Kidney capillary endothelial cell (primary cell): ENCODE measurements at places on chromosomes 4 and X.

DNA sequence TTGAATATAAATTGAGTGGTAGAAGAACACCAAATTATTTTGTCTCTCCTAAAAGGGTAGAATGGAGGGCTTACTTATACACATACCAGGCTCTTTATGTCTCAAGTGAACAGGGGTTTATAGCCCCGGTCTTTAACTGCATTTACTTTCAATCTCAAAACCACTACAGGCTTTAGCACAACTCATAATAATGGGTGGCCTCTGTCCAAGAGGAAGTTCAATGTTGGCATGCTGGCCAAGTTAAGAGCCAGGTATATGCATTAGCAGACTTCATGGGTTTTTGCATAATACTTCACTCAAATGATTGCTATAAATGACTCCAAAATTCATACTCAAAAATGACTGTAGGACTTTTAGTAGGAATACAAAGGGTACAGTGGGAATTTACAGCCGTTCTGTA, 118.5 kb upstream of the OTUD4 start:
- no peak for DNase-seq

DNA sequence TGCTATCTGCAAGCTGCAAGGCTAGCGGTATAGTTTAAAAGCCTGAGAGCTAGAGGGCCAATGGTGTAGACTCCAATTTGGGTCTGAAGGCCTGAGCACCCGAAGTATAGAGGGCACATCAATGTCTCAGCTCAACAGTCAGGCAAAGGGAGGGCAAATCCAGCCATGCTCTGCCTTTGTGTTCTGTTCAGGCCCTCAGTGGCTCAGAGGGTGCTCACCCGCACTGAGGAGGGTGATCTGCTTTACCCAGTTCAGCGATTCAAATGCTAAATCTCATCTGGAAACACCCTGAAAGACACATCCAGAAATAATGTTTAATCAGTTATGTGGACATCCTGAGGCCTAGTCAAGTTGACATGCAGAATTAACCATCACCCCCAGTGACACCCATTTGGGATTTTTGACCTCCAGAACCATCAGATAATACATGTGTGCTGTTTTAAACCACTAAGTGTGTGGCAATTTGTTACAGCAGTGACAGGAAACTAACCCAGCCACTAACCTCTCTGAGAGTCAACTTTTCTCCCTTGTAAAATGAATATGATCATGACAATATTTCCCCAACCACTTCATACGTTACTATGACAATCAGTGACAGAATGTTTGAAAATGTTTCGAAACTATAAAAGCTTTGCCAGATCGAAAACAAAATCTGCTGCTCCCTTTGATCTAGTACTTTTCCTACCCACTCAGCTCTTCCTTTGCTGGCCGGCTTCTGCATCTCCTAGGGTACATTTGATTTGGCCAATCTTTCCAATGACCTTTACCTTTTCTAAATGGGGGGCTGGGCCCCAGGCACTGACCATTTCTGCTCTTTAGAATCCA, 8.4 kb upstream of the TBL1X start:
- DNase-seq, result no peak

DNA sequence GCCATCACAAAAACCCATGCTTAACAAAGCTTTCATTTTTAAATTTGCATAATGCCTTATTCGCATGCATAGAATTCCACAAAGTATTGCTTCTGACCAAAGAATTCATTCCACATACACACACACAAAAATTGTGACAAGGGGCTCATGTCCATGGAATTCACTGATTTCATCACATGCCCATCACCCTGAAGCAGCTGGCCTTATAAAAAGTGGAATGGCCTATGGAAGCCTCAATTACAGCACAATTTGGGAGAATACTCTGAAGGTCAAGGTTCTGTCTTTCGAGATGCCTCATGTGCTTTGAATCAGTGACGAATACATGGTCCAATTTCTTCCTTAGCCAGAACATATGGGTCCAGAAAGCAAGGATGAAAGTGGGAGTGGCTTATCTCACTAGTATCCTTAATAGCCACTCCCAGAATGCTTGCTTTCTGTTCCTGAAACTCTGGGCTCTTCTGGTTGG, 165.7 kb downstream of the KDR start:
- DNase-seq, result no peak

DNA sequence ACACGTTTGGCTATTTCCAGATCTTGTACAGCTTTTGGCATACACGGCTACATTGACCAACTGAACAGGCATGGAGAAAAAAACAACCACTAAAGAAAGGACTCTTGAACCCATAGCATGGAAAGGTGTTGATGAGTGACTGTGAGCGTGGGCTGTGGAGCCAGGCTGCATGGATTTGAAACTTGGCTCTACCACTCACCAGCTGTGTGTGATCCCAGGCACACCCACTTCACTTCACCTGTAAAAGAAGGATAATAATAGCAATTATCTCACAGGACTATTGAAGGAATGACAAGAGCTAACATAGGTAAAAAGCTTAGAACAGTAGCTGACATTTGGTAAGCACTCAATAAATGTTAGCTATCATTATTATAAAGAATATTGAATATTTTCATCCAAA, 301.7 kb upstream of the CPEB2 start:
- DNase-seq, result no peak

DNA sequence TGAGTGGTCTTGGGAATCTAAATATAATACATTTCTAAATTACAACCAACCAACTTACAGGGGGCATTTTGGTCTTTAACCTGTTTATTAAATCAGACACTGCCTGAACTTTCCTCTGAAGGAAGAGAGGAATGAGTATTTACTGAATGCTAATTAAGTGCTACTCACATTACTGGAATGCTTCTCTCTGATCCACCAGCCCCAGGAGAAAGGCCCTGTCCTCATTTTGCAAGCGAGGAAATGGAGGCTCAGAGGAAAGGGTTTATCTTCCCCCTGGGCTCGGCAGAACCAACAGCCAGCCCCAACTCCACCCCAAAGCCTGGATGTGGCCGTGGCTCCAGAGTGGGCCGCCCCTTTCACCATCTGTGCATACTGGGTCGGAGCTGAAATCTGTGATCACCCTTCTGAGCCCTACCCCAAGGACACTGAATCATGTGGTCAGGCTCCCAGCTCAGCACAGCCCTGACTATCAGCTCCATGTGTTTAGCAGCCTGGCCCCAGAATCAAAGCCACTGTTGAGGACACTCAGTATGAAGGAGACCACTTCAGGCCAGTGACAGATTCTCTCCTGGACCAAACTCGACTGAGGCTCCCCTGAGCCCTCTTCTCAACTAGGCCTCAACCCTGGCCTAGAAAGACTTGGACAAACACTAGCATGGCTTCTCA, 56.7 kb upstream of the ENPP6 start:
- no peak for DNase-seq

DNA sequence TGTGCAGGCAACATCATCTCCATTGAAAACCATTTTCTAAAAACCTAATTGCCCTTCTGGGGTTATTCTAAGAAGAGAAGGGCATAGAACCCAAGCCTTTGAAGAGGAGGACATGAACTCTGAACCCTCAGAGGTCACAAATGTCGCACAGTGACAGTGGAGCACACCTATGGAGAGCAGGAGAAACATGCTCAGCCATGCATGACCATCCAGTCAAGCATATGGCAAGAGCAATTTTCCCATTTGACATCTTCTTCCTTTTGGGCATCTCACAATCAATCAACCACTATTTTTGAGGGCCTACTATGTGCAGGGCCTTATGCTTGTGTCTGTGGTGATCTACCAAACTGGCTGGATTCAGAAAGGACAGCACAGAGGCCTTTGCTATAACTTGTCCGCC, 30.1 kb upstream of the AFF2 start:
- DNase-seq, result no peak

DNA sequence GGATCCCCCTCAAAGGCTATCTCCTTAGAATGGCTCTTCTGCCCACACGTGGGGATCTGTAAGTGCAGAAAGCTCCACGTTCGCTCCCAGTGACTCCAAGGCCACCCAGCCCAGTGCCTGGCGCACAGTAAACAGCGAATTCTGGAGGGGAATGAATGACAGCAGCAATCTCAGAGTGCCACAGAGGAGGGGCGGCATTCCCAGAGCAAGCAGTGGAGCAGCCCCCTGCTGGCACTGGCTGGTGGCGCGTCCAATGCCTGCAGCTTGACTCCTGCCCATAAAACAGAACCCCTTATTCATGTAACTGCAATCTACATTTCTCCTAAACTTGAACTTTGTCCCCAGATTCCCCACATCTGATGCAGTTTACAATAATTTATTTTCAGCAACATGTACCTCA, 6.9 kb upstream of the HELT start:
- DNase-seq, result no peak

DNA sequence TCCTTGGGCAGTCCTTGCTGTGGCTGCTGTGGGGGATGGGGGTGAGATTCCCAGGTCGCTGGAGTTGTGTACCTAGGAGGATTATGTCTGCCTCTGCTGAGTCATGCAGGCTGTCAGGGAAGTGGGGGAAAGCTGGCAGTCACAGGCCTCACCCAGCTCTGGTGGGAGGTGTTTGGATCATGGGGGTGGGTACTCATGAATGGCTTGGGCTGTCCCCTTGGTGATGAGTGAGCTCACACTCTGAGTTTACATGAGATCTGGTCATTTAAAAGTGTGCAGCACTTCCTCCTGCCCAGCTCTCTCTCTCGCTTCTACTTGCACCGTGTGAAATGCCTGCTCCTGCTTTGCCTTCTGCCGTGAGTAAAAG, 24.6 kb upstream of the PDLIM3 start:
- peak; percentile 69 for DNase-seq

DNA sequence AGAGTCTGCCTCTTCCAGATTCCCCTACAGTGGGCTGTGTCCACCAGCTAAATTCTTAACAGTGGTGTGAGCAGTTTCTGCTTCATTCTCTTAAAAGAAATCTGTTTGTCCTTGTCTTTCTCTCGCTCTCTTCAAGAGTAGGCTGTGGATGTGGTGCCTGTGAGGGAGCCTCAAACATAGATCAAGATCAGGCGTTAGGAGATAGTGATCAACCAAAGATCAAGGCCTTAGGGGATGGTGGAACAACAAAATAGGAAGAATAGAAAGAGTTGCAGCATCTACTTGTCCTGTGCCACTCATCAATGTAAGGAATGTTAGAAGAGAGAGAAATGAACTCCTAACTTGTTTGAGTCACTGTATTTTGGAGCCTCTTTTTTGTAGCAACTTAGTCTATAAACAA, 144.2 kb downstream of the AASDH start:
- DNase-seq, result no peak

DNA sequence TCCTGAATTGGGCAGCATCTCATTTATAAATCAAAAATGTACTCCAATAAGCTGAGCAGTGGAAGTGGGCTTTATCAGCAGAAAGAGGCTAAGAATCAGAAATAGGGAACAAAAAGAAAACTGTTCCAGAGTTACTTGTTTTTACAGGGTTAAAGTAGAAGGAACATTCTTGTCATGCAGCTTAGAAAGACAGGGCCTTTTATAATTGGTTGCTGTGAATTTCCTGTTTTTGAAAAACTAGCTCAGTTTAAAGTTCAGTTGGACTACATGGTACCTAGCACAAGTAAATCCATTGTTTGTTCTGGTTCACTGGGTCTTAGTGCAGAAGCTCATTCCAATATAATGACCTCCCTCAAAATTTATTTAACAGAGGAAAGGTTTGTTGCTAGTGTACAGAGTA, 200.8 kb downstream of the GRIA2 start:
- DNase-seq, result no peak

DNA sequence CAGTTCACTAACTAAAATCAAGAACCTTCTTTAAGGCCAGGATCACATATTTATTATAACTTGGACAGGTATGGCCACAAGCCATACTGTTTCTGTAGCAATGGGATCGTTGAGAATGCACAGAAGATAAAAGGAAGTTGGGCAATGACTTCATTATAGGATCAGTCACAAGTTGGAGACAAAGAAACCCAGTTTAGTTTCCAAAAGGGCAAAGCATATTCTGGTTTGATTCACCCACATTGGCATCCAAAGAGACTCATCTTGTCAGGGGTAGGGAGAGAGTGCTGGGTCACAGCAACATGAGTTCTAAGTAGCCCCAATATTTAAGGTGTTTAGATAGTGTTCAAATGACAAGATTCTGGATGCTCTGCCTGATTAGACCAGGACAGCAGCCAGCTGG, 317.1 kb upstream of the GALNT7 start:
- DNase-seq, result no peak

DNA sequence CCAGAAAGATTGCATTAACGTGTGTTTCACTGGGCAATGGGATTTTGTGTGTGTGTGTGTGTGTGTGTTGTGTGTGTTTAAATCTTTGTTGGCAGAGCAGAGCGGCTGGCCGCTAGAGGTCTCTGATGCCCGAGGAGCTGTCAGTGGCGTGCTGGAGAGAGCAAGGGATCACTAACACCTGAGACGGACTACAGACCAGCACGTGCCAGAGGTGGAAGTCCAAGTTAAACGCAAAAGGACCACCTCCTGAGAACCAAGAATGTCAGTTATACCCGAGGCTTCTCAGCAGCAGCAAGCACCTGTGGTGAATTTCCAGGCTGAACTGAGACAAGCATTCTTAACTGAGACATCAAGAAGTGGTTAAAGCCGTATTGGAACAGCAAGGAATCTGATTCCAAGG, 9.0 kb upstream of the SLC25A14 start:
- peak; percentile 13 for DNase-seq

DNA sequence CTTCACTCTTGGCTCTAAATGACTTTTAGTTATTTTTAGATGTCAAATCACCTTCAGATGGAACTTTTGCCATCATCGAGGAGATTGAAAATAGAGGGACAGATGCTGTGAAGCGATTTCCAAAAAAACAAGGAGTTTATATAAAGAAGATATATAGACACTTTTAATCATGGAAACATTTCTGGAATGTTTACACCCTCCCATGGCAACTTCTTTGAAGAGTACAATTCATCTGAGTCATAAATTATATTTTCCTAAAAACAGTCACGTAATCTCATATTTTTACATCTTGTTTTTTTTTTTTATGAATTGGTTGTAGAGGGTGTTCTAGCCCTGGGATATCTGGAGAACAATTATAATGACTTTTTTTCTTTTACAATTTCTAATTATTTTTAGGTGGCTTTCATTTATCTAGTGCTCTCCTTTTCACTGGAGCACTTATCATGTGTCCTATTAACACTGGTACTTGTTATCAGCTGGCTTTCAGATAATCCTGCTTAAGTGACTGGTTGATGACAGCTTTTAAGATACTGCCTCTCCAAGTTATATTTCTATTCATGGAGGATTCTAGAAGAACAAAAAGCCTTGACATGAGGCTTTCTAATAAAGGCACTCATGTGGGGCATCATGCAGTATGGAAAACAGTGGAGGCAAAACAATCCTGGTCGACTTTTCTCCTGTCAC, 24.9 kb downstream of the PCDH7 start:
- no peak for DNase-seq

DNA sequence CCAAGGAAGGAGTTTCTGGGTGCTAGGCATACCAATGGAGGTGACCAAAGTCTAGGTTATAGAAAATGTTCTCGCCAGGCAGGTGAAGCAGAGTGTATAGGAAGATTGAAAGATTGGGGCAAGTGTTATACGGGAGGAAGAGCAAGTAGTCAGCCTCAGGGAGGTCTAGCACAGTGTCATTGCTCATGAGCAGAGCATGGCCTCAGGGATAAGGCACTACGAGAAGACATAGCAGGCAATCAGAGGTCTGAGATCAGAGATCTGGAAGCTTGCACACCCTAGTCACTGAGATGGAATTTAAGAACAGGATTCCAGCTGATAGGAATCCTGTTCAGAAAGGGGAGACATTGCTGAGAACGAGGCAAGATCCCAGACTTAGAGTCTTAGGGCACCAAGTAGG, 350.0 kb upstream of the CASK start:
- no peak for DNase-seq
